ENCODE measurements at places on chromosomes 4 and X.

GRCh38 chrX:9273744-9274143 lies 191.1 kb upstream of the TBL1X start:
- DNase-seq = no peak

DNA sequence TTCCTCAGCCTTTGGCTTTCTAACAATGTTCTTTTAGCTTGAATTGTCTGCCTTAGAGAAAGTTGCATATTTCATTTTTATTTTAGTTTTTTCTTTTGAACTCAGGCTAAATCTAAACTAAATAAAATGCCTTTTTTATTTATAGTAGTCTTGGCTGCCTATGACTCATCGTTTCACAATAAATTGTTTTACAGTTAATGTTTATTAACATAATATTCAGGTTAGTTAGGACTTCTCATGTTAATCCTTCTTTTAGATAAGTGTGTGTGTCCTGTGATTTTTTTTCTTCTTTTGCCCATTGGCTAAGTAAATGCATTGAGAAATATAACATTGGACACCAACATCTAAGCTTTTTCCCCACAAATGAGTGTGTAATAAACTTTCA lies 1.6 kb downstream of the RP2 start:
- DNase-seq = no peak

GRCh38 chr4:102734591-102735385 lies 26.0 kb downstream of the MANBA start:
- no peak for DNase-seq

DNA sequence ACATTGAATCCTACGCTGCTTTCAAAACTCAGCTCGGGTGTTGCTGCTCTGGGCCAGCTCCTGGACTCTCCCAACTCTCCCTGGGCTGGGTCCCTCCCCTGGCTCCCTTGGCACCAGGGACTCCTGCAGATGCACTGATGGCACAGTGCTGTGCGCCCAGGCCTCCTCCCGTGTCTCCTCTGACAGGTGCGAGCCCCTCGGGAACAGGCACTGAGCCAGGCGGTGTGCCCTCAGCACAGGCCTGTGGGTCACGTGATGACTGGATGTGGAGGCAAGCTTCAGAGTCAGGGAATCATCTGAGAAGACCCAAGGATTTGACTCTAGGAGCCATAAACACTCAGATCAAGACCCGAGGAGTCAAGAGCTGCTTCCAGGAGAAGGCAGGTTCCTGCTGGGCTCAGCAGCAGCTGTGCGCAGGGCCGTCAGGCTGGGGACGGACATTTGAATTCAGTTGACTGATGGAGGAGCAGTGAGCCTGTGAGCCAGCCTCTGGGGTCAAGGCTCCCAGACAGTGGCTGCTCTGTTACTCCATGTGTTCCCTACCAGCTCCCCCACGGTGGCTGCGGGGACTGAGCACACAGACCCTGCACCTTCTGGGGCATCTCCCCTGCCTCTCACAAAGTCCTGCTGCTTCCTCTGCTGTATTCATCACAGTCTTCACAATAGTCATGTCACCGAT lies 33.0 kb downstream of the NAT8L start:
- no peak for DNase-seq

All from NCI-H1417 (cell line).